ENCODE measurements at places on chromosomes 16 and 17.

GRCh38 chr16:56939801-56940200 is 7.9 kb downstream of the HERPUD1 start:
- DNase-seq: no peak

DNA sequence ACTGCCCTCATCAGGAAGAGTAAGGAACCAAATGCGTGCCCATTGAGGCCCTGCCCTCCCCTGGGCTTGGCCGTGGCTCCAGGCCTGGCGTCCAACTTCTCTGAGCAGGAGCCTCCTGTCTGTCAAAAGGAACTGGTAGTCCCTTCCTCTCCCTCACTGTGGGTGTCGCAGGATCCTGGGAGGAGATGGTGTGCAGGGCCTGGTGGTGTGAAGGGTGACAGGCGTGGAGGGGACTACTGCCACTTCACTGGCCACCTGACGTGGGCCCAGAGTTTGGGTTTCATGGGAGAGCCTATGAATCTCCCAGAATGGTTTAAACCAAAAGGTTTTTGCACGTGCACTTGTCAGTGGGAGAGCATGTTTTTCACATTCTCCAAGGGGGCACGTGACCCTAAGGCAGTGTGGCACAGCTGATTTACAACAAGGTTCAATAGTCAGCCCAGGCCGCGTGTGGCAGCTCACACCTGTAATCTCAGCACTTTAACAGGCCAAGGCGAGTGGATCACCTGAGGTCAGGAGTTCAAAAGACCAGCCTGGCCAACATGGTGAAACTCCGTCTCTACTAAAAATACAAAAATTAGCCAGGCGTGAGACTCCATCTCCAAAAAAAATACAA is 12.5 kb downstream of the ARL2BP start:
- DNase-seq: no peak

GRCh38 chr16:11501632-11502031 is 85.1 kb downstream of the LITAF start:
- no peak for DNase-seq

DNA sequence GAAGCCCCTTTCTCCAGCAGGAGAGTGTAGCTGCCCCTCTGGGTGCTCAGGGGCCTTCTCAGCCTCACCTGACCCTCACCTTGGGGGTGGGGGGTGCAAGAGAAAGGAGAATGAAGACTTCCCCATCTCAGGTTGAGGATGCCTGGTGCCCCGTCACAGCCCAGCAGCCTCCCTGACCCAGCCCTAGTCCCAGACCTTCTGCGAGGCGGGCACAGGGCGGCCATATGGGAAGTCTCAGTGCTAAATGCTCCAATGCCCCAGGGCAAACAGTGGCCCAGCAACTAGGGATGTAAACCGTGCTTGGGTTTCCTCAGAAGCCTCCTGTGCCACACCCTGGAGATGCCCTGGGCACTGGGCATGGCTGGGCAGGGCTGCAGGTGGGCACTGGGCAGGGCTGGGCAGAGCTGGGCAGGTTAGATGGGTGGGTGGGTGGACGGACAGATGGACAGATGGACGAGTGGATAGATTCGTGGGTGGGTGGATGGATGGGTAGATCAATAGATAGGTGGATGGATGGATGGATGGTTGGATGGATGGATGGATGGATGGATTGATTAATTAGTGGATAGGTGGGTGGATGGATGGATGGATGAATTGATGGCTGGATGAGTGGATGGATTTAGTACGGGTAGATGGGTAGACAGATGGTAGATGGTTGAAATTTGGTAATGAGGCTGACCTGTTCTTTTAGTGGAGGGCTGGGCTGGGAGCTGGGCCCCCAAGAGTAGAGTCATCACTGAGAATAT is 16.8 kb downstream of the TPSD1 start:
- DNase-seq: no peak

DNA sequence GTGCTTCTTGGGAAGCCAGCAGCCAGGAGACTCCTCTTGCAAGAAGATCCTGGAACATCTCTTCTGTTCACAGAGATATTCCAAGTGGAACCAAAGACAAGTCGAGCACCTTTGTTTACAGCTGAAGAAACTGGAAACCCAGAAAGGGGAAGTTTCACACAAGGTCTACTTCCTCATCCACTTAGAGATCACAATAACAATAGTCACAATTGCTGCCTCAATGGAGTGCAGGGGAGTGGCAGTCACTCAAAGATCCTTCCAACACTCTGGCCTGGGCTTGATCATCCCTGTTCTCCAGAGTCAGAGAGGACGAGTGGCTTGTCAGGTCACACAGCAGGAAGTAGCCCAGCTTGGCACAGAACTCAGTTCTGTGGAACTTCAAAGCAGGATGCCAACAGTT is 46.9 kb upstream of the SIAH1 start:
- no peak for DNase-seq
